Activated naive CD8-positive, alpha-beta T cell treated with anti-CD3 and anti-CD28 coated beads for 36 hours (primary cell): ENCODE measurements at places on chromosomes 7 and 10.

DNA sequence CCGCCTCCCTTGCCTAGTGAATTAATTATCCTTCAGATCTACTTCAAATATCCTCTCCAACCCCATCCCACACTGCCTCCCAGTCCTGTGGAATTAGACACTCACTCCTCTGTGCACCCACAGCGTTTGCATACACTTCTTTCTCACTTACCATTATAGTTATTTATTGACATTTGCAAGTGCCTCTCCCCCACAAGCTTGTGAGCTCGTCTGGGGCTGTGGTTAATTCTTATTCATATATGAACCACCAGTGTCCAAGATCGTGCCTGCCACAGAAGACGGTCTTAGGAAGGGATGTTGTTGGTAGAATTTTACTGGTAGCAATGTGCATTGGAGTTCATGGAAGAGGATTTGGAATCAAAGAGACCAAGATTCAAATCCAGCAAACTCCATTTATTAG, 68.1 kb upstream of the AOAH start:
- DNase-seq = no peak

- DNase-seq = no peak
These were observed 602.7 kb downstream of the SORCS3 start for GRCh38 chr10:105243825-105244224.

- DNase-seq = no peak
These were observed 142.0 kb downstream of the CCDC71L start for GRCh38 chr7:106518967-106519366.

DNA sequence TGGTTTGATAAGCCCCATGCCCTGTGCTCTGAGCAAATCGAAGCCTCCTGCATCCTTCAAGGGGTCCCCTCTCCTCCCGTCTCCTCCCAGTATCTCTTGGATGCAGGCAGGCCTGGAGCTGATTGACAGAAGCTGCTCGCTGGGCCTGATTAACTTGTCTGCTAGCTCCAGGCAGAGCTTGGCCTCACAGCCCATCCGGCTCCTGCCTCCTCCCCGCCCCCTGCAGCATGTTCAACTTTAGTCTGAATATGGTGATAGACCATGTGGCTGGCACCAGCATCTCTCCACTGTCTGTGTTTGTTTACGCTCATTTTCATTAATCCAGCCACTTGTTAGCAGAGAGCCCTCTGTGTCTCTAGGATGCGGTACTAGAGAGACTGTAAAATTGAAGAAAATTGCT, 432.2 kb downstream of the DPP6 start:
- no peak for DNase-seq

DNA sequence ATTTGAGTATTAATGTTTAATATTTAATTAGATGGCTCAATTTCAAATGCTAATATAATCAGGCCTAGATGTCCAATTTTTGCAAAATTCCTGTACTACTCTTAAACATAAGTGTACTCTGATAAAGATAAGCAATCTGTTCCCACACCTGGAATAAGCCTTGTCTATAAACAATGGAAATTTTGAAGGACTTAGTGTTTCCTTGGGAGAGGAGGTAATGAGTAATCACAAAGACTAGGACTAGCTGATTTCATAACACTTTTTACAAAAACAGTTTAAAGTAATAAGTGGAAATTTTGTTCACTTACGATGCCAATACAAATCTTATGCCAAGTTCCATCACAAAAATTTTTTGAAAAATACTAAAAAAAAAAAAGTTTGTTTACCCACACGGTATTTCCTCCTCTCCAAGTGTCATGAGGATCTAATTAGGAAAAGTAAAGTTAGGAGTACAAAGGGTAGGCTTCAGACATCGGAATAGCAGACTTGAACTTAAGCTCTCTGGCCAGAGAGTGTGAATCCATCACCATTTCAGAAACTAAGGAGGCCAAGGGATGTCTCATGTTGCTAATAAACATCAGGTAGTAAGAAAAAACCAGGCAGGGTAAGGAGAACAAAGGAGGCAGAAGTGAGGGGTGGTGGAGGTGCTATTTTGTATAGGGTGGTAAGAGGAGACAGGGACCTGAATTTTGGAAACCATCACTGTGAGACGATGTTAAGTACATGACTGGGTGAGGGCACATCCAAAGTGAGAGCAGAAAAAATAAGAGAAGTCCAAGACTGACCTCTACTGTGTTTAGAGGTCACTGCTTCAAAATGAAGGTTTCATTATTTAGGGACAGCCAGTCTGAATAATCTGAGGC, 61.3 kb downstream of the RAPGEF5 start:
- DNase-seq = no peak

- DNase-seq = no peak
These were observed 50.5 kb upstream of the TCF7L2 start for GRCh38 chr10:112899391-112900065.

DNA sequence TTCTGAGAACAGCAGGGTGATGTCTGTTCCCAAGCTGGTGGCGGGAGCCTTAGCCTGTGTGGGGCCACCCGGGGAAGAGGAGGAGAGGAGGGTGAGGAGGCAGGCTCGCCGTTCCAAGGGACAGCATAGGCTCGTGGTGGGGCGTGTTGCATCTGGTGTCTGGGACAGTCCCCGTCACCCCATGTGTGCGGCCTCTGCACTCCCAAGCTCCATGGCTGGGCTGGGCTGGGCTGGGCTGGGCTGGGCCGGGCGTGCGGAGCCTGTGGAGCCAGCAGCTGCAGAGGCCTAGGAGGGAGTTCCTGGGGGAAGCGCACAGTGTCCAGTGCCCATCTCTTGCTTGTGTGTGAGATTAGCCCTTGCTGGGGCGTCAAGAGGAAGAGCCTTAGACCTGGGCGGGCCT, 20.9 kb upstream of the TTYH3 start:
- DNase-seq = no peak

DNA sequence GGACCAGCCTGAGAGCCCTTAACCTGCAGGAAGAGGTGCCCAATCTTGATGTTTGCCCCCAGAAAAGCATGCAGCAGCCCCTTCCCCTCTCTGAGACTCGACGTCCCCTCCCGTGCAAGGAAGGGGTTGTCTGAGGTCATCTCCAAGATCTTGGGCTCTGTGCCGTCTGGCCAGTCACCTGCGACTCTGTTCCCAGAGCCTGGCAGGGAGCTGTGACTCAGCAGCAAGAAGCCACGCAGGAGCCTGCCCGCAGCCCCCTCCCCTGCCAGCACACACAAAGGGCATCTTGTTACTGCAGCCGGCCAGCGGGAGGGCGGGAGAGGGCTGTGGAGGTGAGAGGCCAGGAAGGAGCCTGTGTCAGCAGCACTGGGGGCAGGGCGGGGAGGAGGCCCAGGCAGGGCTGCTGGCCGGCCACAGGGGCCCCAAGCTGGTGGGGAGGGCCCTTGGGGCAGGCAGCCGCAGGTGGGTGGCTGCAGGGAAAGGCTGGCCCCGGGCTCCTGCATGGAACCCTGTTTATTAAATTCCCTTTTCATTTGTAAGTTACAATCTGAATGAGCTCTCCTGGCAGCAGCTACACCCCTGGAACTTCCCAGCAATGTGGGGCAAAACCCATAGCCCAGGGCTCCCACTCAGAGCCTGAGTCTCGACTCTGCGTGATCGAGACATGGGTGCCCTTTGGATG, 103.7 kb upstream of the ZMIZ1 start:
- no peak for DNase-seq

GRCh38 chr7:36370046-36370445, 19.6 kb upstream of the ANLN start:
- no peak for DNase-seq

DNA sequence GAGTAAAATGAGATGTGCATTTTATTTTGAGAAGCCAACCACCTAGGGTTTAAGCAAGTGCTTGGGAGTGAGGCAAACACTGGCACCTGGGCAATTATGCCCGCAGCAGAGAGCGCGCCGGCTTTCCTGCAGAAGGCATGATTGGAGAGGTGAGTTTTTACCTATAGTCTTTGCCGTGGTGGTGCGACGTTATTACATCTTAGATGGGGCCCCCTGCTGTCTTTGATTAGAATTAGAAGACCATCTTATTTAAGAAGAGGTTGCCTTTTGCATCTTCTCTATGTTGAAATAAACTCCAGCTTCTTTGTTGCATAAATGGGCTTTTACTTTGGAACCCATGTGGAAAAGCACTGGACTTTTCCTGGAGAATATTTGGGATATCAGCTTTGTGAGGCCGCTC, 409.5 kb downstream of the GLRX3 start:
- DNase-seq = no peak

DNA sequence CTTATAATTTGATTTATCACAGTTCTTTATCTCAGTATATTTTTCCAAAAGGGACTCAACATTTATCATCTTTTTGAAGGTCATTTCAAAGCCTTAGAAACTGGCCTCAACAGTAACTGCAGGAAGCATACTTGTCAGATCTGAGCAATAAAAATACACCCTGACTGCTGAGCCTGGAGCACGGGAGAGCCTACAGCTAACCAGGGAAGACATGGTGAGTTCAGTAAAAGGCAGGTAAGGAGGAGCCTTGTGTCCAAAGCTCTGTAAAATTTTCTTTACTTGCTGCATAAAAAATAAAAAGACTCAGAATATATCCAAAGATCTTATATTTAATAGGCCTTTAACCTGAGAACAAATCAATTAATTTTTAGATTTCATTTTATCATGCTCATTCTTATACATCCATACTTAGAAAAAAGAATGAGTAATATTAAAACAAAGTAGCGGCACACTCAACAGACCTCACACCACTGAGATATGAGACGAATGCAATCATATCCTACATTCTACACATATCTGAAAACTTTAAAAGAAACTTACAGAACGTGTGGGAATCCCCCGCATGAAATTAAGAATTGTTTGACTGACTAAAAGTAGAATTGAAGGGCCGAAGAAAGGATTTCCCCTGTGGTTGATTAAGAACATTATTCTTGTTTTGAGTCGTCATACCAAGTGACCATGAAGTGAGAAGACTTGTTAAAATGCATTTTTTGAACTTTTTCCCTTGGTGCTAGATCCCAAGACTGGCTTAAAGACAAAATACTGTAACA, 296.4 kb upstream of the MKLN1 start:
- no peak for DNase-seq

- DNase-seq = no peak
These were observed 1.4 kb upstream of the IL6 start for GRCh38 chr7:22725585-22725984.

- peak; percentile 23 for DNase-seq
These were observed 126.4 kb upstream of the CCDC6 start for GRCh38 chr10:60032723-60033122.

GRCh38 chr7:148104136-148104716, 486.3 kb upstream of the C7orf33 start:
- no peak for DNase-seq

DNA sequence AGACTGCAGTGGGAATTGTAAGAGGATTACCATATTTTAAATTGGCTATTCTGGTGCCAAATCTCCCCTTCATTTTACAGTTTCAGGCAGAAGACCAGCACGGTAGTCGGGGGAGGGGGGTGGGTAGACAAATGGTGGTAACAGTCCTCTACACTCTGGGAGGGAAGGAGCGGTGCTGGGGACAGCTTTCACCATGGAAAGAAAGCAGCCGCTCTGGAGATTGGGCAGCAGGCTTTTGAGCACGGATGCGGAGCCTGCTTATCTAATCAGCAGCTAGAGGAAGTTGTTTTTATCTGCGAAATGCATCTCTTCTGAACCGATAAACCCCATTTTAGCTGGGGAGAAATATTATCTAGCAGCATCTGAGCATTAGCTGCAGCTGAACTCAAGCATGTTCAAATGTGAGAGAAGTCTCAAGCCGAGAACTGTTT, 28.7 kb downstream of the IKZF1 start:
- DNase-seq = no peak

DNA sequence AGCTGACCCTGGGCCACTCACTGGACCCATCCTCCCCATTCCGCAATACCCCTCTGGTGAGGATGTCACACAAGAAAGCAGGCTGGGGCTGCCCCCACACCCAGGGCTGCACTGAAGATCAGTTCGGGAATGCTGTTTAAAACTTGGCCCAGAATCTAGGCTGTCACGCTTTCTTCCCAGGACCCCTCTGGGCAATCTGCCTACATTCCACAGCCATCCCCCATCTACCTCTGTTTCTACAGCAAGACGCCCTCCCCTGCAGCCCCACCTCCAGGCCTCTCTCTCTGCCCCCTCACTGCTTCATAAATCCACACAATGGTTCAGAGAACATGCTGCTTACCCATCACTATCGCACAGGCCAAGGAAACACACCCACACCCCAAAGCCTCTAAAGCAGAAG, 36.1 kb downstream of the XPNPEP1 start:
- no peak for DNase-seq

DNA sequence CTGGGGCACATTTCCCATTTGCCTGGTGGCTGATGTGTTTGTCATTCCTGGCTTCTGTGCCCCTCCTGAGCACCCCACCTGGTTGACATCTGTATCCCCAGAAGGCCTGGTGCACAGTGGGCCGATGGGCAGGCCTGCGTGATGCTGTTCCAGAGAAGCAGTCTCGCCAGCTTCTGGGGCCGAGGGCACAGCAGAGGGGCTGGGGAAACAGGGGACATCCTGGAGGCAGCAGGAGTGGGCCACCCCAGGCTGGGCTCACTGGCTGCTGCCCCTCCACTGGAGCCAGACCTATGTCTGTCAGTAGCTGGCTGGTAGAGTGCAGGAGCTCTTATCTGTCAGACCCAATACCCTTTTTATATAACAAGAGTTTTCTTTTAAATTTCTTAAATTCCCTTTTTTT, 896 bp upstream of the MYL7 start:
- DNase-seq = no peak

DNA sequence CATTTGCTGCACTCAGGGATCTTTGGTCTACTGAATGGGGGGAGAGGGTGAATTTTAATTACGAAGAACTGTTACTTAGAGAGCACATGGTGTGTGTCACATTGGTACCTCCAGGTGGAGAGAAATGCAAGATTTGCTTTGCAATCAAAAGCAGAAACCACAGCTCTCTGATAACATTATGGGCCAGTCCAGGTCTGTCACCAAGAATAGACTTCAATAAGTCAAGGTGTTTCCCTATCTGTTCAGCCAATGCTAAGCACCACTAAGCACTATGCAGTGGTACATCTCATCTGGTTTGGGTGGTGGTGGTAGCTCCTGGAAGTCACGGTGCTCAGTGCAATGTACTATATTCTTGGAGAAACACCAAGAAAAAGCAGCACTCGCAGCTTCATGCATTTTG, 119.6 kb upstream of the AFAP1L2 start:
- no peak for DNase-seq

GRCh38 chr10:66021423-66021822, 904.4 kb upstream of the LRRTM3 start:
- DNase-seq = no peak

DNA sequence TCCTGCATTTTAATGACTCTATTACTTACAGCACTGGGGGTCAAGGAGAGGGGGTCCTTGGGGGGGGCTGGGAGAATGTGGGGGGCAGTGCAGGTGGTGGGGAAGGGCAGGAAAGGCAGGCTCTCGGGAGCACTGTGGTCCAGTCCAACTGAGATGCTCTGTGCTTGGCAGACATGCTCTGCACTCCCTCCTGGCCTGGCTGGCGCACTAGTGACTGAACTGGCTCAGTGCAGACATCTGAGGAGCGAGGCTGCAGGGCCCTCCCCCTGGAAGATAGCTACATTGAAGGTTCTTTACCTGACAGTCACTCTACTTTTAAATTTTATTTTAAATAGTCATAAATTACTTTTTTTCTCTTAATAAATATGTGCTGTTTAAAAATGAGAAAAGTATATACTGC, 105.7 kb downstream of the NEURL1 start:
- no peak for DNase-seq

- DNase-seq = no peak
These were observed 895 bp upstream of the ZNF804B start for GRCh38 chr7:88758381-88759229.

GRCh38 chr10:55628260-55628701, 732.8 kb downstream of the ZWINT start:
- no peak for DNase-seq

GRCh38 chr7:95925971-95926370, 153.6 kb downstream of the DYNC1I1 start:
- DNase-seq = no peak
